ENCODE measurements at places on chromosomes 1 and 21.

DNA sequence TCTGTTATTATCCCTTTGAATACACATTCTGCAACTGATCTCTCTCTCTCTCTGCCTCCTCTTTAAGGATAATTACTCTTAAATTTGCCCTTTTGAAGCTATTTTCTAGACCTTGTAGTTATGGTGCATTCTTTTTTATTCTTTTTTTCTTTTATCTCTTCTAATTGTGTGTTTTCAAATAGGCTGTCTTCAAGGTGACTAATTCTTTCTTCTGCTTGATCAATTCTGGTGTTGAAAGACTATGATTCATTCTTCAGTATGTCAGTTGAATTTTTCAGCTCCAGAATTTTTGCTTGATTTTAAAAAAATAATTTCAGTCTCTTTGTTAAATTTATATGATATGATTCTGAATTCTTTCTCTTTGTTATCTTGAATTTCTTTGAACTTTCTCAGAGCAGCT, 95.6 kb upstream of the GPR52 start:
- DNase-seq = no peak

DNA sequence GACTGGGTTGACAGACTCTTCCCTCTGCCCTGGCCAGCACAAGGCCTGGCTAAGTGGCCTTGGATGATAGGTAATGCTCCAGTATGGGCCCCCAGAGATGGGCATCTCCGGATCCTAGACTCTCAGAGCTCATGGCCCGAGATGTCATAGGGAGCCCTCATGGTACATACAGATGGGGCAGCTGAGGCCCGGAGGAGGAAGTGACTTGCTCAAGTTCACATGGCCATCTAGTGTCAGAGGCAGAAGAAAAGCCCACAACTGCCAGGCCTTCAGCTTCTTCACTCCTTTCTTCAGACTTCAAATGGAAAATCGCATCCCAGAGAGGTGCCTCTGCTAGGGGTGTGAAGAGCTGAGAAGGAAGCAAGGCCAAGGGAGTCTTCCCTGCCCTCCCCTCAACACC, 46.8 kb upstream of the SYNC start:
- DNase-seq = no peak

- DNase-seq = no peak
These were observed 8.7 kb downstream of the CTXND2 start for GRCh38 chr1:150895618-150896017.

GRCh38 chr1:159851407-159851806, 11.1 kb downstream of the VSIG8 start:
- DNase-seq = no peak

- peak; percentile 56 for DNase-seq
These were observed 30.7 kb upstream of the CD34 start for GRCh38 chr1:207941665-207942064.

DNA sequence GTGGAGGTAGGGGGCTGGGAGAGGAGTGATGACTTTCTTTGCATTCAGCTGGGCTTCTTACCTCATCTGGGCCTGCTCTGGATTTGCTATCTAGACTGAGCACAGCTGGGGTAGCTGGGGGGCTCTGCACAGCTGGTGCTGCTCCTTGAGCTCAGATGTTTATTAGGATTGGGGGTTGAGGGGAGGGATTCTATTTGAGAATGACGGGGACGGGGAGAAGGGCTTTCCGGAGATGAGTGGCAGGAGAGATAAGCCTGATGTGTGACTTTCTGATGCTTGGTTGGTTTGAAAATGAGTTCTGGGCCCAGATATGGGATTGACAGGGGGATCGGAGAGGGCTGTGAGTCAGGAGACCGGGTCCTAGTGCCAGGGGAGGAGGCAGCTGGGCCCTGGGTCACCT, 146.1 kb upstream of the CSF3R start:
- no peak for DNase-seq
